ENCODE measurements at places on chromosomes 3 and 15. TPM values are rescaled to one million over a fixed set of nuclear protein-coding genes. Genes with fewer than 3 reads are reported as not detected.

DNA sequence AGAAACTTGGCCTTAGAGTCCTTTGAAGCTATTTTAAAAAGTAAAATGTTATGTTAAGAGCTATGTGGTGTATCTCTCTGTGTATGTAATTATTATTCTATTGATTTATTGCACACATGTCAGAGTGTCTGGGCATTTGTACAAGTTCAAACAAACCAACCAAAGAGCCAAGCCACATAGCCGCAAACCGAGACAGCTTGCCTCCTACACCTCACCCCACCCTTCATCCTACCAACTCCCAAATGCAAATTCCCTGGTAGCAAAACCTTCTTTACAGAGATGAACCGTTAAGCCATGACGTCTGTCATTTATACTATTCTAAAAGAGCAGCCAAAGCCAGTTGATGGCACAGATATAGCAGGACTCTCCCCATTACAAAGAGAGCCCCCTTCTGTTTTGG, 332.3 kb downstream of the ERC2 start:
- H3K36me3 ChIP-seq = no peaks in the 10 kb centered on the region
- no peak for DNase-seq
- no peak overlapping the region for H3K4me3 ChIP-seq
- H3K27me3 ChIP-seq = no peaks in the 10 kb centered on the region

The GOLGA8H gene
- total RNA-seq = 0.24 TPM

The GANC gene
- 22.7 TPM for total RNA-seq

The PLSCR2 gene
- not detected for total RNA-seq

The GP5 gene
- 0.03 TPM for total RNA-seq

The SERPINI2 gene
- not detected for total RNA-seq
